ENCODE measurements at places on chromosomes 3 and 15.

DNA sequence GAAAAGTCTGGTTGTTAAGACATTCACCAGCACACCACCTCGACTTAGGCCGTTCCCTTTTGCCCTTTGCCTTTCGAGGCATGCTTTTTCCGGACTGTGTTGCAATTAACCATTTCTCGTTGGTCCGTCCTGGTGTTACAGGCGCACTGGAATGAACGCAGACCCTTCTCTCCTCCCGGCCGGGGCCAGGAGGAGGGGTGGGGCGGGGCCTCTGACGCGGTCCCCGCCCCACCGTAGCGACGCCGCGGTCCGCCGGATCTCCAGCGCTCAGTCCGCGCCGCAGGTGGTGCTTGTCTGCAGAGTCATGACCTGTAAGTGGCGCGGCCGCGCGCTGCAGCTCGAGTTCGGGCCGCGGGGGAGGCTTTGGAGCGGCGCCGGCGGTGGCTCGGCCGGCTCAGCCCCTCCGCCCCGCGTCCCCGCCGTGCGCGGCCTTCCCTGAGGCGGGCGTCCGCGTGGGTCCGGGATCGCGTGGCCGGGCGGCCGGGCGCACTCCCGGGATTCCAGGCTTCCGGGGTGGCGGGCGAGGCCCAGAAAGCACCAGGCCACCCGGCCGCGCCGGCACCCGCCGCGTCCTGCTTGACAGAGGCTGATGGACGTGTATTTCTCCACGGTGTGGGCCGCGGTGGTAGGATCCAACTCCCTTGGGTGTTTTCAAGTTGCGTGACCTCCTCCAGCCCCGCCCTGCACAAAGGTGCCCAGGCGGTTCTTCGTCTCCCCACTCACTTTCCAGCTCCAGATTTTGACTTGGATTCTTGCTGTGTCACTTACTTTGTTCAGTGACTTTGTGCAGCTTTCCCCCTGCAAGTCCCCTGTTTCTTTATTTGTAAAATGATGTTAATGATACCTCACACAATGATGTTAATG lies at the start of gene NIT2:
NIT2 (plus strand) TSS at position 270 of the 864 bp plus-strand sequence; CDS start at position 305, 35 bp downstream.
- peak; percentile 73 for DNase-seq

- no peak for DNase-seq
Observed at GRCh38 chr15:45116482-45117307, 2.6 kb downstream of the DUOXA2 start.

DNA sequence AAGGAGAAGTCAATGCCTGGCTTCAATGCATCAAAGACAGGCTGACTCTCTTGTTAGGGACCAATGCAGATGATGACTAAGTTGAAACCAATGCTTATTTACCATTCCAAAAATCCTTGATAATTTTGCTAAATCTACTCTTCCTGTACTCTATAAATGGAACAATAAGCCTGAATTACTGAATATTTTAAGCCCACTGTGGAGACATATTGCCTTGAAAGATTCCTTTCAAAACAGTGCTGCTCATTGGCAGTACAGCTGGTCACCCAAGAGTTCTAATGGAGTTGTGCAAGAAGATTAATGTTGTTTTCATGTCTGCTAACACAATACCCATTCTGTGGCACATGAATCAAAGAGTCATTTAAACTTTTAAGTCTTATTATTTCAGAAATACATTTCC lies 181.0 kb upstream of the CBLB start:
- no peak for DNase-seq

DNA sequence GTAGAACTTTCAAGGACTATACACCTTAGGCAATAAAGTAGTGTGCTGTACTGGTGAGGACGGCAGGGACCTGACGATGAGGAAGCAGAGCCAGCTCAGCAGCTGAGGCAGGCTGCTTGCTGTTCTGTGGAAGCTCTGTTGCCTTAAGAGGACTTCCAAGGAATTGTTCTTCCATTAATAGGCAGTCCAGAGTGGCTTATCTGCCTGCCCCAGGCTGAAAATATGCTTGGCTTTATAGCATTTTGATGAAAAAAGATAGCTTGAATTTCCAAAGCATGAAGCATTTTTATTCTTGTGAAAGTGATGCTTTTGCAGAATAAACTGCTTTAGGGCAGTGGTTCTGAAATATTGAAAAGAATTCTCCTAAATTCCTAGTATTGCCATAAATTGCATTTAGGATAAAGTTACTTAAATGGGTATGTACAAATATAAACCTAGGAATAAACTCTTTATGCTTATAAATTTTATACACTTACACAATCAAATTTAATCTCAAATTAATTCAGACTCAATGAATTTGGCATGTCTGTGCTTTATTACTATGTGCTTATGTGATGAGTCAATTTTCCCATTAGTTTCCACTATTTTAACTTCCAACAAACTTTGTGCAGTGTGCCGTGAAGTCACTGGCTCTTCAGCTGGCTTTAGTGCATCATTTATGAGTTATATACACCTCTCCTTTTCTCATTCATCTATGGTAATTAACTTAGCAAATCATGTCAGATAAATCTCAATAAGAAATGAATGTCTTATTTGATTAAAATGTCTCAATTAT lies 231.0 kb upstream of the RASGRP1 start:
- no peak for DNase-seq

- no peak for DNase-seq
Observed at GRCh38 chr3:62638316-62638715, 236.9 kb downstream of the CADPS start.

- DNase-seq, result no peak
Observed at GRCh38 chr3:178336336-178336735, 199.9 kb upstream of the KCNMB2 start.

- DNase-seq, result no peak
Observed at GRCh38 chr15:101119181-101119580, 132.7 kb downstream of the CHSY1 start.

GRCh38 chr3:115325539-115325938 lies 178.5 kb upstream of the ZBTB20 start:
- no peak for DNase-seq

GRCh38 chr3:140004271-140004670 lies 69.3 kb downstream of the CLSTN2 start:
- no peak for DNase-seq

DNA sequence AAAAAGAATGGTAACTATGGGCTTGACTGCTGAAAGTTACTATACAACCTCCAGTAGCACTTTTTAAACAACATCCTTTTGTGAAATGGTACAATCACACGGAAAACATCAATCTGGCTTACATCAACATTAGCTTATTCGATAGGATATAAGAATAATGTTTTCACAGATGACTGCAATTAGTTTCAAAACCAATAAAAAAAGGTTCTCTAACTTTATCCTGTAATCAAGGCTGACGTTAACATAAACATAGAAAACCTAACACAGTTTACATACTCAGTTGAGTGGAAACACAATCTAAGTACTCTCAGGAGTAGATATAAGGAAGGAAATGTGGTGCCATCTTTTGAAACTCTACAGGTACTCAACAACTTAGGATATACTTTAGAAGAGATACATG lies 102.2 kb downstream of the DLG1 start:
- DNase-seq, result no peak

- DNase-seq, result peak; percentile 61
Observed at GRCh38 chr3:13896473-13897154, 16.7 kb upstream of the WNT7A start.

- DNase-seq, result peak; percentile 47
Observed at GRCh38 chr3:43996379-43997301, 245.0 kb upstream of the TOPAZ1 start.

DNA sequence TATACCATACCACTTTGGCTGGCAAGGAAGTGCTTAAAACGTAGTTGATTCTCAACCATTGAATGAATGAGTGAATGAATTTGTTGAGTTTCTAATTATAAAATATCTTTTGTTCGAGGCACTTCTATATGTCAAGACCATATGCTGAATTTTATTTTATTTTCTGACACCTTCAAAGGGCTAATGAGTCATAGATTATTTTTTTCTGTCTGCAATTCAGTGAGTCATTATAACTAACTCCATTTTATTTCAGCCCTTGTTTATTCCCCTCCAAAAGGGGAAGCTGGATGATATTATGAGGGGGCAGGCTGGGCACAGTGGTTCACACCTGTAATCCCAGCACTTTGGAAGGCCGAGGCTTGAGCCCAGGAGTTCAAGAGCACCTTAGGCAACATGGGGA lies 142.4 kb downstream of the P2RY1 start:
- no peak for DNase-seq

GRCh38 chr3:50266836-50267235 lies 2.1 kb upstream of the SEMA3B start:
- DNase-seq, result no peak

- DNase-seq, result no peak
Observed at GRCh38 chr15:92747047-92747446, 91.5 kb upstream of the FAM174B start.

- no peak for DNase-seq
Observed at GRCh38 chr3:194910414-194910984, 224.8 kb downstream of the FAM43A start.

DNA sequence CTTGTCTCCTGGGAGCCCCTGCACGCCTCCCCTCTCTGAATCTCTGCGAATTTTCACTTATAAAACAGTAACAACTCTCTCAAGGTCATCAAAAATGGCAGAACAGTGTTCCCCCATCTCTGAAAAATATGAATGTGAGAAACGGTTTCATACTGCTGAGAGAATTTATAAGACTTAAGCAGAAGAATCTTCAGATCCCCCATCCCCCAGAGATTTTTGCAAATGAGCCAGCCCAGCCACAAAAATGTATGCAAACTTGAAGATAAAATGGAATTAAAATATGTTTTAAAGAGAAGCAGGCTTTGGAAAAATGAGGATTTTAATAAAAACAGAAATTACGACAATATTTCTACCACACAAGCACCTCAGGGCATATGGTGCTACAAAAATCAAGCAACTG lies 173.0 kb downstream of the STT3B start:
- DNase-seq, result no peak

DNA sequence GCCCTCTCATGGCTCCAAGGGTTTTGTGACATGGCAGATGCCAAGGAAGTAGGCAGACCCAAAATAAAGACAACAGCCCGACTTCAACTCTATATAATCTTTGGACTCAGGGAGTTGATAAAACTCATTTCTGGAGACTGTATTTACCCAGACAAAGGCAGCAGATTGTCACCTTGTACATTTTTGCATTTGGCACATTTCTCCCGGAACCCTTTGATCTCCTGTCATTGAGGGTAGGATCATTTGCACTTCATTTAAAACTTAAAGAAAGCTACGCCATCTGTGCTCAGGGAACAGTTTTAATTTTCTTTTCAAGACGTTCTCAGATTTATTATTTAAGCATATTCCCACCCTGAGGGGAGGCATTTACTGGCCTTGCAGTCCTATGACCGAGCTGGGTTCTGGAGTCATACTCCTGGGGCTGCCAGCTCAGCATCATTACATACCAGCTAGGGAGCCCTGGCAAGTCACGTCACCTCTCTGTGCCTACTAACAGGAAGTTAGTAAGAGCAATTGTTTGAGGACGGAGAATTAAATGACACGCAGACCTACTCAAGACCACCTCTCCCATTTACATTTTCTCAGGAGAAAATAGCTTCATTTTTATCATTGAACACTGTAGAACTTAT lies 5.9 kb downstream of the CDCP1 start:
- DNase-seq, result no peak

GRCh38 chr3:170418422-170419398 lies at the start of gene CLDN11:
CLDN11 (plus strand) TSS chr3:170418868; CDS start chr3:170419067, 199 bp downstream.
- DNase-seq, result peak; percentile 91

- no peak for DNase-seq
Observed at GRCh38 chr3:58874248-58874741, 175.5 kb downstream of the CFAP20DC start.

DNA sequence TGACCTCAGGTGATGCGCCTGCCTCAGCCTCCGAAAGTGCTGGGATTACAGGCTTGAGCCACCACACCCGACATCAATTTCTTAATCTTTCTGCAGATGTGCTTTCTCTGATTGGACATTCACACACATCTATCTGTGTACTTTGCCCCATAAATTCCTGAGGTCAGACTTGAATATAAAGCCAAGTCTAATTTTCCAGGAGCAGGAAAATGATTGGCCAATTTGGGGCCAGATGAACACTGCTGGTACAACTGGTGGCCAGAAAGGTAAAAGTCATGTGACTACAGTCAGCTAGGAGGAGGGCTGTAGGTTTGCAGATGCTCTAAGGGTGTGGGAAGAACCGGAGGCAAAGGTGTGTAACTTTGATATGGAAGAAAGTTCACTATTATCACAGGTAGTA lies 3.2 kb upstream of the RAD51 start:
- DNase-seq, result no peak

GRCh38 chr3:179503640-179504039 lies 52.4 kb upstream of the GNB4 start:
- no peak for DNase-seq

GRCh38 chr3:111229301-111229700 lies 157.7 kb downstream of the NECTIN3 start:
- DNase-seq, result no peak

DNA sequence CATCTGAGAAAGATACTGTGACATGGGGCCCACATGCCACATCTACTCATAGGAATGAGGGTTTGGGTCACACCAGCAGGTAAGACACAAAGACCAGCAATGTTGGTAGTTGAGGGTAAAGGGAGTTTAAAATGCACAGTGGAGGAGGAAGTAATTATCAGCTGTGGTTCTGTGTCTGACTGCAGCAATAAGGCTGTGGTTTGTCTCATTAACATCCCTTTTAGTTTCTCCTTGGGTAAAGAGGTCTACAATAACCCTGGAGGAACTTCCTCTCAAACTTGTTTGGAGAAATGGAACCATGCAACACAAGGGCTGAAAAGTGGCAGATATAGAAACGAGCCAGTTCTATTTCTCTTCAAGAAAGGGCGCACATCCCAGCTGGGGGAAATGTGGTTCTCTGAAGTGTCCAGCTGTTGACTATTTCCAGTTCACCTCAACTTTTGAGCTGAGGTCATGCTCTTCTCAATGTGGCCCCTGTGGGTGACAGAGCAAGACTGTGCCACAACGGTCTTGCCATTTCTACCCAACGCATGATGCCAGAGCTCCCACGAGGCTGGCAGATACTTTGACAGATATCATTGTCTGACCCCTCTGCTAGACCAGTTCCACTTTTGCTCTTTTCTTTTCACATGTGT lies 234.3 kb downstream of the SQOR start:
- no peak for DNase-seq

DNA sequence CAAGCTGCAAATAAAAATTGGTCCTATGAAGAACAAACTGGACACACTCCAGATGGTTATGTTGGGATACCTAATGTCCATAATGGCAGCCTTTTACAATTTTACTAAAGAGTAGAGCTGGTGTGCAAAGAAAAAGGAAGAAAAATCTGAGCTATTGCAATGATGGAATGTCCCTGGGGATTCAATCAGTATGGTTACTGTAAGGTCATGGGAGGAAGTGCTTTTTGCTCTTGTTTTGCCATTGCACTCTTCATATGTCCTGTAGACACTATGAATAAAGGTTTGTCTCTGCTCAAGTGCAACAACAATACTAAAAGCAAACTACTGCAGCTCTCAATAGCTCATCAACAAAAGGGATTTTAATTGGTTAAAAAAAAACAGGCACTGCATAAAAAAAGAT lies 5.4 kb downstream of the PFN2 start:
- no peak for DNase-seq

Data from midbrain (tissue), 1 donor.